ENCODE measurements at places on chromosomes 1 and 21.

GRCh38 chr1:178345807-178346206 lies 151.0 kb downstream of the CLEC20A start:
- DNase-seq, result peak; percentile 35

DNA sequence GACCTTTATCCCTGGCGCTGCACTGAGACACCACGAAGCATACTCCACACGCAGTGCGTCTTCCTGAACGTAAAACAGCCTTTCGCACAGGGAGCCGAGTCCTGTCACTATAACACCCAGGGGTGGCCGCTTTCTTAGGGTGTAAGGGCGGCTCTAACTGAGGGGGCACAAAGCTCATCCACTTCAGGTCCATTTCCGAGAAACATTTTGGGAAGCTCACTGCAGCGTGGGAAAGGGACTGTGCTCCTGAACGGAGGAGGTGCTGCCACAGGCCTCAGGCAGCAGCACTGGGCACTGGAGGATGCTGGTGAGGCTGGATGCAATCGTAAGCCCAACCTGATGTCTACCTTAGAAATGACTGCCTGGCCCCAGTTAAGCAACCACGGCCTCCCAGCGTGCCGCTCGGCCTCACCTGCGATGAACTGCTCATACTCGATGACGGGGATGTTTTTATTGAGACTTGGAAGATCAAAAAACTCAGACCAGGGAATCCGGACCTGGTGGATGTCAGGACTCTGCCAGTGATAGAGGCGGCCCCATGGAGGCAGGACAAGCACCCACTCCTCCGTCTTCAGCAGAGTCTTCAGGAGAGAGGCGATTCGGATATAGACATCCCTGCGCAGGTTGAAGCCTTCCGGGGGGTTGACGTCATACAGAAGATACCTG lies 2.3 kb downstream of the POFUT2 start:
- DNase-seq, result no peak

GRCh38 chr1:42847111-42847595 lies 740 bp downstream of the ZNF691 start:
- DNase-seq, result no peak

GRCh38 chr1:241857131-241857530 lies 9.1 kb downstream of the EXO1 start:
- DNase-seq, result peak; percentile 37

- DNase-seq, result peak; percentile 73
Observed at GRCh38 chr1:207309745-207310273, 11.7 kb upstream of the CD55 start.

- no peak for DNase-seq
Observed at GRCh38 chr1:247114351-247115140, 10.4 kb upstream of the ZNF669 start.

GRCh38 chr21:45078371-45078770 lies 4.0 kb downstream of the ADARB1 start:
- DNase-seq, result no peak

DNA sequence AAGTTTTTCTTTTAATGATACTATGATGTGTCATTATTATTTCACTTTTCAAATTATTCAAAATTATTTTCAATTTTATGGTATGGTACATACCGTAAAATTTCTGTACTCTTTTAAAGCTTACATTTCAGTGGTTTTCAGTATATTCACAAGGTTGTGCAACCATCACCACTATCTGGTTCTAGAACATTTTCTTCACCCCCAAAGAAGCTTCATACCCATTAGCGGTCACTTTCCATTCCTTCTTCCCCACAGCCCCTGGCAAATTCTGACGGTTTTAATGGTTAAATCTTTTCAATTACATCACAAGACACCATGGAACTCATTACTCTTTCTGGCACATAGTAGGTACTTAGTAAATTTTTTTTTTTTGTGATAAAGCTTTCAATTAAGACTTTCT lies 22.8 kb upstream of the ATP5PO start:
- no peak for DNase-seq

- no peak for DNase-seq
Observed at GRCh38 chr1:177872308-177872900, 97.5 kb downstream of the SEC16B start.

DNA sequence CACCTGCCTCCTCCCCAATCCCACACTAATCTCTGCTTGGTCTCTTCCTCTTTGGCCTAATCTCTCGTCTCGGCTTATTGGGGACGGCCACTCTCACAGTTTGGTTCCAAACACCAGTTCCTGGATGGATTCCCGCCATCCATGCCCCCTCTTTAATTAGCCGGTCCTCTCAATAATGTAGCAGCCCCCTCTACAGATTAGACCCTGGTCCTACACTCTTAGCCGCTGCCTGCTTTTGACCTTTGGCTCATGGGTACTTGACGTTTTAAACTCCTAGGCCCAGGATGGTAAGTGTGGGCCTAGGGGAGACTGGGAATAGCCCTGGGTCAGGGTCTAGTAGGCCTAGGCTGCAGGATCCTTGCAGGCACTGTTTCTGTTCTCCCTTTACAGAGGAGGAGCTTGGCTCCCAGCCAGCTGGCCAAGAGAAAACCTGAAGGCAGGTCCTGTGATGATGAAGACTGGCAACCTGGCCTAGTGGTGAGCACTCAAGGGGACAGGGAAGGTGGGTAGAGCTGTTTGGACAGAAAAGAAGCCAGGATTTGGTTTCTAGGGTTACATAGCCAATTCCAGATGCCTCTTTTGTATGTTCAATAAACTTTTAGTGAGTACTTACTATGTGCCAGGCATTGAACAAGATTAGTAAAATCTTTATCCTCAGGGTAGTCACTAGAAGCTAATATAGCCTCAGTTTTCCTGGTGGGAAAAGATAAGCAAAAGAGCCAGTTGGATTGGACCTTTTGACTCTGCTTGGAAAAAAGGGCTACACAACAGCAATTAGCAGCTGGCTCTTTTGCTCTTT lies 758 bp downstream of the RAD54L start:
- no peak for DNase-seq

GRCh38 chr1:162003830-162004215 lies 19.8 kb downstream of the OLFML2B start:
- DNase-seq, result peak; percentile 90

DNA sequence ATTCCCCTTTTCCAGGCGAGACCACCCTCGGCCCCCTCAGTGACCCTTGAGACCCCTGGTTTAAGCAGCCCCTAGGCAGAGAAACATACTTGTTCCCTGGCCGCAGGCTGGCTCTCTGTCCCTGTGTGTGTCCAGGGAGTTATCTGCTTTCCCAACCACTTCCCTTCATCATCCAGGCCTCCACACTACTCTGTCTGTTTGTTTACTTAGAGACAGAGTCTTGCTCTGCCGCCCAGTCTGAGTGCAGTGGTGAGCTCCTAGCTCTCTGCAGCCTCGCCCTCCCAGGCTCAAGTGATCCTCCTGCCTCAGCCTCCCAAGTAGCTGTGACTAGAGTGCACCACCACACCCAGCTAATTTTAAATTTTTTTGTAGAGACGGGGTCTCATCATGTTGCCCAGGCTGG lies 5.8 kb upstream of the VWA1 start:
- DNase-seq, result no peak

GRCh38 chr21:18449605-18450550 lies 46.3 kb upstream of the TMPRSS15 start:
- no peak for DNase-seq

GRCh38 chr1:10773851-10774614 lies 22.4 kb downstream of the CASZ1 start:
- no peak for DNase-seq

DNA sequence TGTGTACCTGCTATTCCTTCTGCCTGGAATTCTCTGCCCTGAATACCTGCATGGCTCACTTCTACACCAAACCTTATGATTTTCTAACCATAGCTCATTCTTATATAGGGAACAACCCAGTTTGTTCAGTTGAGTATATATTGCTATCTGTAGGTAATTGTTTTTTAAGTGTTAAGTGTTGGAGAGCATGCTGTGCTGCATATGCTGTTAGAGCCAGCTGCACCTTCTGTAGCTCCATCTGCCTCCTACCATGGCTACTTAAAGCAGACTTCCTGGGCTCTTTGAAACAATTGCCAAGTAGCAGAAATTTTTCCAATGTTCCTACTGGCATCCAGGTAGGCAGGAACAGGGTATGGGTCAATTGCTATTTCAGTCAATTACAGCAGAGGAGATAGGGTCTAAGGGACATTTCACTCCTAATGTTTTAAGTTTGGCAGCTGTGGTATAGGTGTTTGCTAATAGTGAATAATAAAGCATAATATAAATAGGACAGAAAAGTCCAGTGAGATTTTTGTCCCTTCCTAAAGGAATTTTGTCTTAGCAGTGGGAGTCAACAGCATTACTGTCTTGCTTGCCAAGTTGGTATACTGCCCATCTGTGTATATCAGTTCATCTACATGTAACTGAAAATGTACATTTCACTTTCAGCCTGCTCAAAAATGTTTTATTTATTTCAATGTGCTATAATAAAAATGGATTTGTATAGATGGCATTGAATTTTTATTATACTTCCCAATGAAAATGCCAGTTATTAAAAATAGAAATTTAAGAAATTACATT lies 34.0 kb upstream of the C1orf115 start:
- no peak for DNase-seq

GRCh38 chr1:208008534-208008933 lies 97.6 kb upstream of the CD34 start:
- DNase-seq, result no peak

DNA sequence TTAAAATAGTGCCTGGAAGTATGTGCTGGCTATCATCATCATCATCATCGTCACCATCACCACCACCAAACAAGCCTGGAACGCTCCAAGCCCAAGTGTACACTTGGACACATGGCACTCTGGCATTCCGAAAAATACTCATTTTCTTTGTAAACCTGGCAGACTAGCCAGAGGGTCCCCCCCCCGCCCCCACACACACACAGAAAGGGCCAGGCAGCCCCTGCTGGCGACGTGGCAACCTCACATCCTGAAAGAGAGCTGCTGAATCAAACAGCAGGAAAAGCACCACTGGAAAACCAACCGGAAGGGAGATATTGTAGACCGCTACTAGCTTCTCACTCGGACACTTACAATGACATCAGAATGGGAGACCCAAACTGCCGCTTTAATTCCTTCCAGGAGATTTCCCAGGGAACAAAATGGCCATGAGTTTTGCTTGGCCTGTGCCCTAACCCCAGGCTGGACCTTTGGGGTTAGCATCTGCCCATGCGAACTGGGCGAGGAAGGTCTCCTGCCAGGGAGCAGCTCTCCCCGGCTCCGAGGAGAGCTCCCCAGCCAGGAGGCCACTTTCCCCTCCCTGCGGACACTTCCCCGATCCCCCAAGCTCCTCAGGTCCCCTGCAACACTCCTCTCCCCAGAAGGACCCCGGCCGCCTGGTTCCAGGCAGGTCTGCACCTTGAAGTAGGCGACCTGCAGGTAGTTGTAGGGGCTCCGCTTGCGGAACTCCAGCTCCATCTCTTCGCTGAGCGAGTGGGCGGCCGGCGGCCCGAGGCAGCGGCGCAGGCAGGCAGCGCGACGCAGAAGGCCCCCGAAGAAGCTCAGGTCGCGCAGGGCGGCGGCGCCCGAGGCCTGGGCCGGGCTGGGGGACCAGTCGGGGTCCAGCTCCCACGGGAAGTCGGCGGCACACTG lies 742 bp downstream of the P3H1 start:
- peak; percentile 79 for DNase-seq

GRCh38 chr1:1351511-1352427 lies 2.6 kb upstream of the DVL1 start:
- DNase-seq, result peak; percentile 51

DNA sequence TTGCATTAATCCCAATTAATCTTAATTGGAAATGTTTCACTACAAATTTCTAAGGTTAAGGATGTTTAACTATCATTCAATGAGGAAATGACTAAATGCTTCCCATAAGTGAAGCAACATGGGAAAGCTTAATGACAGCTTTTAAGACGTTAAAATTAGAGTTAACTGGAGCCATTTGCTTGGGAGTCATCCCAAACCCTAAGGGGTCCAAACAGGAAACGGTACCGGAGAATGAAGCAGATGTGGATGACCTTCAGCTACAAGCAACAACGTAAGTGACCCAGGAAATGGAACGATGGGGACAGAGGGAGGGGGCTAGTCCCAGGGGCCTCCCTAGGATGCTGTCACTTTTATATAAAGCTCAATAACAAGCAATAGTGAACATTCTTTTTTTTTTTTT lies 62.2 kb downstream of the CAPZB start:
- peak; percentile 67 for DNase-seq

DNA sequence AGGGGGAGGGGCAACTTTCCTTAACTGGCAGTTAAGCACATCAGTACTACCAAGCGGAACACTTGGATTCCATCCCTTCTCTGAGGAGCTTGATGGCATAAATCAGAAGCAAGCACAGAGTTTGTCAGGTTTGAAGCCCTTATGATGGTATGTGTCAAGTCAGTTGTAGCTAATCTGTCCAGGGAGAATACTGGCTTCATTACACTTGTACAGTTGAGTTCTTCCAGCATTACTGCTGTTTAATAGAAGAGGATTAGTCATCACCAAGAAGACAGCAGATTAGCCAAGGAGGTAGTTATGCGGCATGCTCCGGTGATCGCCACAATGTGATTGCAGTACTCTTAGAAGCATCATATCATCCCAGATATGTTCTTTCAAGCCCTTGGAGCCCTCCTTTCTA lies 2.1 kb upstream of the TDRD5 start:
- no peak for DNase-seq

- no peak for DNase-seq
Observed at GRCh38 chr1:151577173-151577572, 34.7 kb upstream of the SNX27 start.

DNA sequence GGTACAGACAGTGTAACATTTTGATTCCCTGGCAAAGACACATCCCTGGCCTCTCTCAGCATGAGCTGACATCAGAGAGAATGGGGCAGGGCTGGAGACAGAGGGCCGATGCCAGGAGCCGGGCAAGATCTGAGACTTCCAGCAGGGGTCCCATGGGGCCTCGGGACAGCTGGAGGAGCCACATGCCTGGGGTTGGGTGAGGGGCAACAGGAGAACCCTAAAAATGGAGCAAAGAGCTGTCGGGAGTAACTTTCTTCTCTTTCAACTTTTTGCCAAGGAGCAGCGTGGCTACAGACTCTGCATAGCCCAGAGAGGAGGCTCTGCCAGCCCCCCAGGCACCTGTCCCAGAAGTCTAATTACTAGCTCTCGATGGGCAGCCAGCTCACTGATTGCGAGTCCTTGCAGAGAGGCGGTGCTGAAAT lies 130.8 kb downstream of the LACTBL1 start:
- peak; percentile 48 for DNase-seq

DNA sequence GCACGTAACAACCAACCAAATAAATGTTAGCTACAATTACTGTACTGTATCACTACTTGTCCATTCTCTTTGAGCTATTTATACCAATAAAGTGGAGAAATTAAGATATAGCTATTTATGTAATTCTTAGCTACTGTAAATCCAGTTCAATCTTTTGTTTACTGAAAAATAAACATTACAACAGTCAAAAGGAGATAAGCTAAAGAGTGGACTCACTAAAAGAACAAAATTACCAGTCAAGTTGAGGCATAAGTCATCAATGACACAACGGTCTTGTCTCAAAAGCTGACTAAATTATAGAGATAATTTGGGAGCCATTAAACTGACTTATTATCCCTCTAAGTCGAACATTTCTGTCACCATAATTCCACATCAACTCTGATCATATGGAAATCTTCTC lies 22.5 kb downstream of the TGFBR3 start:
- no peak for DNase-seq

- DNase-seq, result no peak
Observed at GRCh38 chr1:207998691-207999090, 87.8 kb upstream of the CD34 start.
